ENCODE measurements at places on chromosomes 2 and 18. TPM values are rescaled to one million over a fixed set of nuclear protein-coding genes. Genes with fewer than 3 reads are reported as not detected.

GRCh38 chr2:50606860-50607259 is 425.1 kb downstream of the NRXN1 start:
- no peaks in the 10 kb centered on the region for H3K27me3 ChIP-seq
- no peak overlapping the region for H3K27ac ChIP-seq

DNA sequence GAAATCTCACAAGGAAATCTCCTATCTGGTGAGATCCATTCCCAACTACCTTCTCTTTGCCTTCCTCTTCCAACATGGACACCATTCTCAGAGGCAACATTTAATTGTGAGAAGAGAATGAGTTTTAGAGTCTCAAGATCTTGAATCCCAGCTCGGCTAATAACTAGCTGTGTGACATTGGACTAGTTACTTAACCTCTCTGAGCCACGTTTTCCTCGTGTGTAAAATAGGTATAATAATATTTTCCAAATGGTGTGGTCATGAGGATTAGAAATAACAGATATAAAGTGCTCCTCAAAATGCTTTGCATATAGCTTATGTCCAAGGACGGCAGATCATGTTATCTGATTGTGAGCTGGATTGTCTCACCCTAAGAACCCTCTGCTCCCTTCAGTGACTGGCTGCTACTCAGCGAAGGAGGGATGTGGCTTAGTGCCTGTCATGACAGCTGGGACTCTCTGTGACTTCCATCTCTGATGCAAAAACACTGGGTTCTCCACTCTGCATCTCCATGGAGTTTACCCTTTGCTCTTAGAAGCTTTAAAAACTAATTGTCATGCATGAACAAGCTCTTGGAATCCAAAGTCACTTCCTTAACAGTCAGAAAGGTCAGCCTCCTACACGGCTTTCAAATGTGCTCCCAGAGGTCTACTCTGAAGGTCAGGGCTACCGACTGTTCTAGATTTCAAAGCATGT is 38.4 kb upstream of the MRPL19 start:
- no peaks in the 10 kb centered on the region for H3K4me1 ChIP-seq
- H3K27me3 ChIP-seq = peaks cover 46% of the 10 kb centered on the region
- no peaks in the 10 kb centered on the region for H3K36me3 ChIP-seq
- H3K27ac ChIP-seq = no peak overlapping the region
- DNase-seq = no peak

GRCh38 chr2:35973132-35973736 is 382.3 kb upstream of the CRIM1 start:
- no peaks in the 10 kb centered on the region for H3K36me3 ChIP-seq

- peaks cover 51% of the 10 kb centered on the region for H3K27me3 ChIP-seq
- H3K27ac ChIP-seq = no peak overlapping the region
- H3K36me3 ChIP-seq = no peaks in the 10 kb centered on the region
- no peaks in the 10 kb centered on the region for H3K4me1 ChIP-seq
- H3K4me3 ChIP-seq = no peak overlapping the region
These were observed 93.3 kb upstream of the SPRED2 start for GRCh38 chr2:65525616-65526231.

DNA sequence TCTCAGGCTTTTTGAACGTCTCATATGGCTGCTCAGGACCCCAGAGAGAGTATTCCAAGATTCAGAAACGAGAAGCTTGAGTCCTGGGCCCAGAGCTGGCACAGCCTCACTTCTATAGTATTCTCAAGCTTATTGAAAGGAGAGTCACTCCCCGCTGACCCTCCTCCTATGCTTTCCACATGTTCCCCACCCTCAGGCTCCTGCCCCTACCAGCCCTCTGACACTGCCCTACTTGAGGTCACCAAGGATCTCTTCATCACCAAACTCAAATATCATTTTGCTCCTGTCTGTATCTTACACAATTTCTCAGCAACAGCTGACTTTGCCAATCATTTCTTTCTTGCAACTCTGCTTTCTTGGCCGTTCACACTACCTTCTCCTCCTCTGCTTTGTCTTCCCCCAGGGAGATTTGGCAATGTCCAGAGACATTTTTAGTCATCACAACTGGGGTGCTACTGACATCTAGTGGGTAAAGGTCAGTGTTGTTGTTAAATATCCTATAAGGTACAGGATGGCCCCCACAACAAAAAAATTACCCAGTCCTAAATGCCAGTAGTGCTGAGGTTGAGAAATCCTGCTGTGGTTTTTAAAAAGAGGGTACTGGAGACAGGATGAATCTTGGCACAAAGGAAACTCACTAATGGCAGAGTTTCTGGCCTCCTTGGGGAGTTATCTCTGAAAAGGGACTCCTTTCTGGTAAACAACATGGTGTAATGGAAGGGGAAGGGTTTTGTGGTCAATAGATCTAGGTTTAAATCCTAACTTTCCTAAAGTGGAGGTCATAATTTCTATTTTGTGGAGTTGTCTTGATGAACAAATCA is 26.9 kb upstream of the INSIG2 start:
- H3K4me1 ChIP-seq = peaks cover 14% of the 10 kb centered on the region
- H3K36me3 ChIP-seq = no peaks in the 10 kb centered on the region
- H3K27ac ChIP-seq = no peak overlapping the region
- no peak overlapping the region for H3K4me3 ChIP-seq
- no peak for DNase-seq

Gene MOCOS
- 0.64 TPM for total RNA-seq

DNA sequence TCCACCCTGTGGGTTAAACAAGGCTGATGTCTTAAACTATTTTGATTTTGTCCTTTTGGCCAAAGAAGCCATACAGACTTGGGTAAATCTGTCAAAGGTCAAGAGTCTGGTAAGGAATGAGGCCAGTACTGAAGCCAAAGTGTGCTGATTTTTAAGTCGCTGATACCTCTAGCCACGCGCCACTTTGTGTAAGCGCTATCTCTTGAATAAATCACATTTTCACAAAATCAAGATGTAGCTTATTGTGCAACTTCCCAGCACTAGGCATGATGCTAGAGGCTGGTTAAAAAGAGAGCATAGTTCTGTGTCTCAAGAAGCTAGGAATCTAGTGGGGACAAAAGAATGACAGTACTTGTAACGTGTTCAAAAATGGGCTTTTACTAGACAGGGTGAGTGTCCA is 510.6 kb upstream of the RAB6C start:
- no peak overlapping the region for H3K4me3 ChIP-seq
- no peak overlapping the region for H3K27ac ChIP-seq
- no peak for DNase-seq

Gene GLI2
- total RNA-seq = 1.3 TPM

DNA sequence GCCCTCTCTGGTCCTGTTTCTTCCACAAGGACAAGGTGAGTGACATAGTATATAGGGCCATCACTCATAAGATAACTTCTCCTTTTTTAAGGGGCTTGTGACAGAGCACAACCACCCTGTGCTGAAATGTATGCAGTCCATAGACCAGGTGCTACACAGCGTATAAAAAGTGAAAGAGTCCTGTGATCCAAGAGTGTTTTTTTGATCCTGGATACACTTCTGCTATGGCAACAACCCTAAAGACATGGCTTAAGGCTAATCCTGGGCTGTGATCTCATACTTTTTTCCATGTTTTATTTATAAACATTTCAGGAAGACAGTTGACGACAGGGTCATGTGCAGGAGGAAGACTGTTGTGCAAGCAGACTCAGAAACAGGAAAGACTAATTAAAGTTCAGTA is 400.5 kb upstream of the TCF4 start:
- H3K36me3 ChIP-seq = no peaks in the 10 kb centered on the region
- DNase-seq = no peak
- H3K27me3 ChIP-seq = no peaks in the 10 kb centered on the region
- no peak overlapping the region for H3K4me3 ChIP-seq
- no peak overlapping the region for H3K27ac ChIP-seq

GRCh38 chr2:176150584-176151441 is 537 bp upstream of the HOXD4 start:
- no peak for DNase-seq
- peaks cover 95% of the 10 kb centered on the region for H3K27me3 ChIP-seq
- H3K27ac ChIP-seq = no peak overlapping the region
- H3K36me3 ChIP-seq = no peaks in the 10 kb centered on the region
- no peaks in the 10 kb centered on the region for H3K4me1 ChIP-seq

DNA sequence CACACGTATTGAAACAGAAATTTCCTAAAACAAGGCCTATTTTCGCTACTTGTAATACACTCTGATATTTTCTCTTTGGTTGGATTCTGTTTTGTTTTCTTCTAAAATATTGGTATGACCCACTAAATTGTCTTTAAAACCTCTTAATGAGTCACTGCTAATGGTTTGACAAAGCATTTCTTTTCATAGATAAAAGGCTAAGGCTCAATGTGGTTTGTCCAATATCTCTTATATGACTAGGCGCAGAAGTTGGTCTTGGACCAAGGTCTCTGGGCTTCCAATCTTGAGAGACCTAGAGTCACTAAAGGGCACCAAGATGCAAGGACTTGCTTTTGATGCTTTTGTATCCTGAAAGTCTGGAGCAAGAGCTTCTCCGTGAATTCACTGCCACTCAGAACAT is 498.2 kb upstream of the TCF4 start:
- H3K4me1 ChIP-seq = no peaks in the 10 kb centered on the region
- H3K36me3 ChIP-seq = no peaks in the 10 kb centered on the region
- DNase-seq = no peak
- H3K4me3 ChIP-seq = no peak overlapping the region

DNA sequence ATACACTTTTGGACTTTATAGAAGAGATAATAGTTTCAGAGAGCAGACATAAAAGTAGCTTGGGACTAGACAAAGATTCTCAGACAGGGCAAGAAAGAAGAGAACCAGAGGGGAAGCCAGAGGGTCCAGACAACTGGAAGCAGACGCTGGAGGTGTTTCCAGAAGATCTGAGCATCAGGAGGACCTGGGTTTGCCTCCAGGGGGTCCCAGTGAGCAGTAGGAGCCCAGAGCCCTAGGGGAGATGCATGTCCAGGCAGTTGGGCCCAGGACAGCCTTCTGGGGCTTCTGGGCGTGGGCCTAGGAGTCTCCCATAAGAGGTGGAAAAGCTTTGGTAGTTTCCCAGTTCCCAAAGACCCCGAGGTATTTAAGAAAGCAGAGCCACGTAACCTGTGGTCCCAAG is 251.2 kb upstream of the ID2 start:
- peak; percentile 21 for DNase-seq
- no peaks in the 10 kb centered on the region for H3K27me3 ChIP-seq
- no peak overlapping the region for H3K27ac ChIP-seq
- peaks cover 33% of the 10 kb centered on the region for H3K4me1 ChIP-seq
- peaks cover 13% of the 10 kb centered on the region for H3K36me3 ChIP-seq
- H3K4me3 ChIP-seq = no peak overlapping the region

Gene DOK6
- total RNA-seq = not detected

- no peak overlapping the region for H3K4me3 ChIP-seq
- H3K36me3 ChIP-seq = no peaks in the 10 kb centered on the region
- no peak overlapping the region for H3K27ac ChIP-seq
- no peak for DNase-seq
These were observed 401.3 kb downstream of the KCNJ3 start for GRCh38 chr2:155099784-155100183.

GRCh38 chr2:36540986-36541754 is 56.8 kb downstream of the FEZ2 start:
- no peak overlapping the region for H3K27ac ChIP-seq
- no peak for DNase-seq
- no peaks in the 10 kb centered on the region for H3K4me1 ChIP-seq
- peaks cover 3% of the 10 kb centered on the region for H3K36me3 ChIP-seq
- H3K4me3 ChIP-seq = no peak overlapping the region

Gene UPP2
- not detected for total RNA-seq

- H3K36me3 ChIP-seq = no peaks in the 10 kb centered on the region
- DNase-seq = no peak
- no peak overlapping the region for H3K4me3 ChIP-seq
These were observed 562.2 kb upstream of the VWC2L start for GRCh38 chr2:213848631-213849030.

Gene SLC16A14
- 0.47 TPM for total RNA-seq

DNA sequence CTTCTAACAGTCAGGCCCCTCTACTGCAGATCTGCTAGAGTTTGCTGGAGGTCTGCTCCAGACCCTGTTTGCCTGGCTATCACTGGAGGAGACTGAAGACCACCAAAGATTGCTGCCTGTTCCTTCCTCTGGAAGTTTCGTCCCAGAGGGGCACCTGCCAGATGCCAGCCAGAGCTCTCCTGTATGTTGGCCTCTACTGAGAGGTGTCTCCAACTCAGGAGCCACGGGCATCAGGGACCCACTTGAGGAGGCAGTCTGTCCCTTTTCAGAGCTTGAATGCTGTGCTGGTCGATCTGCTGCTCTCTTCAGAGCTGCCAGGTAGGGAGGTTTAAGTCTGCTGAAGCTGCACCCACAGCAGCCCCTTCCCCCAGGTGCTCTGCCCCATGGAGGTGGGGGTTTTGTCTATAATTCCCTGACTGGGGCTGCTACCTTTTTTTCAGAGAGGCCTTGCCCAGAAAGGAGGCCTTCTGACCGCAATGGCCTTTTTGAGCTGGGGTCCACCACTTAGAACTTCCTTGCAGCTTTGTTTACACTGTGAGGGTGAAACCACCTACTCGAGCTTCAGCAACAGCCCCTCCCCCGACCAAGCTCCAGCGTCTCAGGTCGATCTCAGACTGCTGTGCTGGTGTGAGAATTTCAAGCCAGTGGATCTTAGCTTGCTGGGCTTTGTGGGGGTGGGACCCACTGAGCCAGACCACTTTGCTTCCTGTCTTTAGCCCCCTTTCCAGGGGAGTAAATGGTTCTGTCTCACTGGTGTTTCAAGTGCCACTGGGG is 566.0 kb downstream of the NR4A2 start:
- H3K4me1 ChIP-seq = no peaks in the 10 kb centered on the region
- no peak overlapping the region for H3K27ac ChIP-seq
- no peak for DNase-seq
- no peak overlapping the region for H3K4me3 ChIP-seq

DNA sequence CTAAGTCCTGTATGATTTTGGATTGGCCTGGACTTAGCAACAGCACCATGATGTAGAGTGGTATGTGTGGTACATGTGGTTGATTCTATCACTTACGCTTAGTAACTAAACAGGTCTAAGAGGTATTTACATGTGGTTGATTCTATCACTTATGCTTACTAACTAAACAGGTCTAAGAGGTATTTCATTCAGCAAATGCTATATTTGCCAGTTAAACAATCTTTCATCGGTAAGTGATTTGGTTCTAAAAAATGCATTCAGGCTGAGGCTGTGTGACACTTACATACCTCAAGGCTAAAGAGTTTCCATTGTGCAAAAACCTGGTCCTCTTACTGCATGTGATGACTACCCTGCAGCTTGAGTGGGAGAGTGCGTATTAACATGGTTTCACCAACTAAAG is 13.1 kb downstream of the EIF4E2 start:
- peaks cover 65% of the 10 kb centered on the region for H3K36me3 ChIP-seq
- H3K27ac ChIP-seq = no peak overlapping the region
- H3K27me3 ChIP-seq = no peaks in the 10 kb centered on the region
- no peak overlapping the region for H3K4me3 ChIP-seq
- DNase-seq = no peak

GRCh38 chr18:65049586-65049985 is 701.2 kb upstream of the CDH7 start:
- no peak for DNase-seq
- H3K4me3 ChIP-seq = no peak overlapping the region
- H3K27me3 ChIP-seq = no peaks in the 10 kb centered on the region
- no peak overlapping the region for H3K27ac ChIP-seq
- H3K4me1 ChIP-seq = no peaks in the 10 kb centered on the region

All from activated CD8-positive, alpha-beta memory T cell treated with anti-CD3 and anti-CD28 coated beads, Interleukin-2, amount 10 ng/mL, durations not matched to agents 7 days and 5 days (primary cell).